HS-5 (cell line): ENCODE measurements at places on chromosomes 3 and 15.
A peak's percentile ranks its signal among the peaks of the same experiment; 100 is the strongest.

DNA sequence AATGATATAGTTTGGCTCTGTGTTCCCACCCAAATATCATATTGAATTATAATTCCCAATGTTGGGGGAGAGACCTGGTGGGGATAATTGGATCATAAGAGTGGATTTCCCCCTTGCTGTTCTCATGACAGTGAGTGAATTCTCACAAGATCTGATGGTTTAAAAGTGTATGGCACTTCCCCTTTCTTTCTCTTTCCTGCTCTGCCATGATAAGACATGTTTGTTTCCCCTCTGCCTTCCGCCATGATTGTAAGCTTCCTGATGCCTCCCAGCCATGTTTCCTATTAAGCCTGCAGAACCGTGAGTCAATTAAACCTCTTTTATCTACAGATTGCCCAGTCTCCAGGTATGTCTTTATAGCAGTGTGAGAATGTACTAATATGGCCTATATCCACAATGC lies 126.7 kb upstream of the GMNC start:
- DNase-seq = no peak

GRCh38 chr3:69774029-69774428 lies 34.8 kb downstream of the MITF start:
- no peak for DNase-seq

DNA sequence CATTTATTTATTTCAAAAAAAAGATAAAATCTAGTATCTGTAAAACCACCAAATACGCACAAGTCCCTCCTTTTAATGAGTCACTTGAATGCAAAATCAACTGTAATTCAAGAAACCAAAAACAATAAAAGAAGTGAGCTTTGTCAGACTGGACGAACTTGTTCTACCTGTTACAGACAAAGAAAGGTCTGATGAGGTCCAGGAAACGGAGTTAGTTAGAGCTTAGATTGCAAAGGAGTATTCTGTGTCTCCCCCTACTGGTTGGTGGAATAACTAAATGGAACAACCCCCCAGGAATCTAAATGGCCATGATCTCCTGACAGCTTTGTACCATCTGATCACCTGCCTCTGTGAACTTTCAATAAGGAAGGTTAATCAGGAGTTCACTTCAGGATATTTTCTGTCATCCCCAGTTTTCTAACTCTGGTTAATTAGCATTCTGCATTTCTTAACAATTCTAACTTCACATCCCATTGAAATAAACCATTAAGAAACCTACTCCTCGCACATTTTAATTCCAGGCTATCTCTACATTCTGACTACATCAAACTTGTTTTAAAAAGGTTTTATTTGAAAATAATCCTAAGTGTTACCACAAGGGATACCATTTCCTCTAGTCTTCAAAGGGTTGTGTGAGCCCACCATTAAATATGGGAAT lies 333.0 kb upstream of the SATB1 start:
- peak; percentile 2 for DNase-seq

DNA sequence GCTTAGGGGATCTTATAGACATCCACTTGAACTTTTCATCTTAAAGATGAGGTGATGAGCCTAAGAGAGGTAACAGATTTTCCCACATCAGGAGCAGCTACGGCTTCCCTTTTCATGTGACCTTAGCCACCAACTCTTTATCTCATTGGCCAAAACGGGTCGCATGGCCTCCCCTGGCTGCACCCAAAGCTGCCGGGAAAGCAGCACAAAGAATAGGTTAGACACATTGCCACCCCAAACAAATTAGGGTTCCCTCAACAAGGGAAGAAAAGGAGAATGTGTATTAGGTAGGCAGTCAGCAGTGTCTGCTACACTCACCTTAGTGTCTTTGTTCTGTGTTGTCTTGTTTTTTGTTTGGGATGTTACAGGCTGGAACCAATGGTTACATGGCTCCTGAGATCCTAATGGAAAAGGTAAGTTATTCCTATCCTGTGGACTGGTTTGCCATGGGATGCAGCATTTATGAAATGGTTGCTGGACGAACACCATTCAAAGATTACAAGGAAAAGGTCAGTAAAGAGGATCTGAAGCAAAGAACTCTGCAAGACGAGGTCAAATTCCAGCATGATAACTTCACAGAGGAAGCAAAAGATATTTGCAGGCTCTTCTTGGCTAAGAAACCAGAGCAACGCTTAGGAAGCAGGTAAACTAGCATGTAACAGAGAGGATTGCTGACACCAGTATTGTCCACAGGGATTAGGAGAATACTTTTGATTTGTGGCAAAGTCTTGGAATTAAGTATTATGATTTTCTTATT lies 44.2 kb downstream of the GRK7 start:
- DNase-seq = no peak

DNA sequence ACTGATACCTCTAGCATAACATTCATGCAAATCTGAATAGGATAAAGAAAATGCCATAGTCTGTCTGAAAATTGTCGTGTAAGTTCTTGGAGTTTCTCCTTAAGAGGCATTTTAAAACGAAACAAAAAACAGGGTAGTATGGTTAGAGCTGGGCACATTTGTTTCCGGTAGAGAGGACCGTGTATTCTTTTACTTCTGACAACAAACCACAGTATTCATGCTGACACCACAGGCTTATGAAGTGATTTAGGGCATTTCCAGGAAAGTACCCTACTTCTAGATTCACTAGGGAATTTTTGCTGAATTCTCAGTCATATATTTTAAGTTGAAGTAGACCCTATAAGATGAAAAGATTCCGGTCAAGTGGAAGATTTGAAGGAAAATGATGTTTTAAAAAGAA lies 541.3 kb downstream of the UNC13C start:
- DNase-seq = no peak

DNA sequence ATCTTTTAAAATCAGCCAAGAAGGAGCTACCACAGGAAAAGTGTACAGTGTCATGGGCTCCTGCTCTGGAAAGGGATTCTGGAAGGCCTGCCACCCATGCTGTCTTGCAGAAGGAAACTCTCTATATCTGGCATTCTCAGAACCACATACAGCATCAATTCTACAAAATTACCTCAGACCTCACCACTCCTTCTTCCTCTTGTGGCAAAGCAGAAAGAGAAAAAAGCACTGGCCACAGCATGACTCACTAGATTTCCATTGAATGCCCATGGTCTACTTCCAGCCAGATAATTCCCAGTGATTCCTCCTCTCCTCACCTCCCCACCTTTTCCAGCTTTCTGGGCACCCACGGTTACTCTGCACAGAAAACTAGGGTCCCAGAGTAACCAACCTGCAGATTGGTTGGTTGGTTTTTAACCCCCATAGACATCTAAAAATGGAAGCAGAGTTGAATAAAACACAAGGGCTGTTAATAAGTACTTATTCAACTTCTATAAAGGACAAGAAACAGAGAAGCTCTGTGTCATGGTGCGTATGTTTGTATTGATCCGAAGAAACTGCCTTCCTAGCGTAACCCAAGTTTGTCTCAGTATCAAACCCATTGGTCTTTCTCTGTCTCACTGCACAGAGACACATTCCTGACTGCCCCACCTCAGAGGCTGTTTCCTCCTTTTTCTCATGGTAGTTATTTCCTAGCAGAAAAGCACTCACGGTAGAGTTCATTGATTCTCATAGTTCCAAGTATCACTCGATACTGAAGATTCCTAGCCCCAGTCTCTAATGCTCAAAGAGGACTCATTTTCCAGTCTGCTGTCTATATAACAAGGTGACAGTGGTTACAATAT lies 67.7 kb downstream of the LDHAL6B start:
- no peak for DNase-seq

DNA sequence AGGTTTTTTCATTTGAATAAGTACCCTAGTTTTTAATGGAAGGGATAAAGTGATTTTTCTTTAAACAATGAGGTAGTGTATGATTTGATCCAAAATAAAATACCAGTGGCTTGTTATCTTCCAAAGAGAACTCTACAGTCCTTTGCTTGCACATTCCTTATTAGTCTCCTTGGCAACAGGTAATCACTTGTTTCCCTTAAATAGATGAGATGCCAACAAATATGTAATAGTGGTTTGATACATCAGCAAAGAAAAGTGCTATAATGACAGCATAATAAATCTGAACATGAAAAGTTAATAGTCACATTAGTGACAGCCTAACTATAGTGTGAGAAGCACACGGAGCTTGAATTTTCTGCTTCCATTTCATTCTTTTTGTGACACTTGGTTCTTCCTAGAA lies 360.2 kb downstream of the ZNF385D start:
- no peak for DNase-seq

- no peak for DNase-seq
Measured at GRCh38 chr3:143605233-143605950, 242.9 kb downstream of the SLC9A9 start.

DNA sequence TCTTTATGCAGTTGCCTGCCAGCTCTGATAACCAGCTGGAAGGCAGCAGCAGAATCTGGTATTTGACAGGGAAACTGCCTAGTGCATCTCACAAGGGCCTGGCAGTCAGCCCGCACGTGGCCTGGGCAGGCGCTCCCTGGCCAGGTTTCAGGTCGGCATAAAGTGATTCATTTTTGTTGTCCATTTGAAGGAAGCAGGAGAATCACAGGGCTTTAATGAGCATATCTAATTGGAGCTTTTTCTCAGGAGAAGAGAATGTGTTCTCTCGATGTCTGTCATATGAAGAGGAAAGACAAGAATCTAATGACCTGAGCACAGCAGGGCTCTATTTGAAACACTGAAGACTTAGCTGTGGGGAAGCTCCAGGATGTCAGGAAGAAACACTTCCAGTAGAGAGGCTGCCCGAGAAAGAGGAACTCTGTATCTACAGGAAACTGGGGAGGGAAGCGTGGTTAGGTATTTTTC lies 98.8 kb upstream of the MB21D2 start:
- no peak for DNase-seq

- DNase-seq = no peak
Measured at GRCh38 chr15:74502301-74502700, 38.7 kb upstream of the ARID3B start.

DNA sequence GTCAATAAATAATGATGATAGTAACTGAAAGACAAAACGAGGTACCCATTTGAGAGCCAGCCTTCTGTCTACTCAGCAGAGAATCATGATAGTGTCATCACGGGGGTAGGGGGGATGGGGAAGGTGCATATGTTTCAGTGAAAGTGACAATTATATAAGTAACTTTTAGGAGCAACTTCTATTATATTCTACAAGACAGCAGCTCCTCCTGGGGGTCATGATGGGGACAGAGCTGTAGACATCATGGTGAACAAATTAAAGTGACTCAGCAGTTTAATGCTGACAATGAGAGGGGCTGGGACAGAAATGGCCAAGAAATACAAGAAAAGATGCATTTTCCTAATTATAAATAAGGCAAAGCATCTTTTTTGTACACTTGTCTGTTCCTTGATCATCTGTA lies 11.8 kb downstream of the CAPN3 start:
- DNase-seq = no peak

DNA sequence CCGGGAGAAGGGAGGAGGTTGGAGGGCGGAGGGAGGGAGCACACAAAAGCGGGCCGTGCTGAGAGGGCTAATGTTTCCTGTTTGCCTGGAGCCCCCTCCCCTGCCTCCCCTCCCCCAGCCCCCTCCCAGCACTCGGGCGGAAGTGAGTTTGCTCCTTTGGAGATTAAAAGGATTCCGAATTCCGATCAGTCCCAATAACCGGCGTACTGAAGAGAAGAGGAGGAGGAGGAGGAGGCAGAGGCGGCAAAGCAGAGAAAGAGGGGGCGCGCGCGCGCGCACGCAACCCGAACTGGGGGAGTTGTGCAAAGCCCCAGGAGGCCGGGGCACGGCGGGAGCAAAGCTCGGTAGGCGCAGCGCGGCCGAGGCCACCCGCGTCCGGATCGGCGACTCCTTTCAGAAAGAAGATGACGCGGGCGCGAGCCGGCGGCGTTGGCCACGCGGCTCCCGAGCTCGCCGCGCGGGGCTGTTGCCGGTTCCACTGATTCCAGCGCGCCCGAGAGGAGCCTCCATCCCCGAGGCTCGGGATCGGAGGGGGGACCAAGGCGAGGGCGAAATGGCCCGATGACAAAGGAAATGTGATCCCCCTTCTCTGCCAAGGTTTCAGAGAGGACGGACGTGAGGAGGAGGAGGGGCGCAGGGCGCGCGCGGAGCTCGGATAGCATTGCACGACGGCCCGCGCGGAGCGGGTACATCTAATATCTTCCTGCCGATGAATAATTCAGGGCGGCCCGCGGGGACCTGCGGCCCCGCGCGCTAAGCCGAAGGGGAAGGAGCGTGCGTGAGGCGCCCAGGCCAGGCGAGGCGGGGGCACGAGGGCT lies 1.1 kb upstream of the TRIM71 start:
- DNase-seq = peak; percentile 3

GRCh38 chr15:91871837-91872236 lies 18.3 kb downstream of the SLCO3A1 start:
- DNase-seq = no peak

- DNase-seq = no peak
Measured at GRCh38 chr3:31614162-31614921, 81.6 kb downstream of the STT3B start.

GRCh38 chr3:127483902-127484591 lies 106.5 kb downstream of the TPRA1 start:
- no peak for DNase-seq

GRCh38 chr15:74053517-74053916 lies 28.8 kb downstream of the GOLGA6A start:
- no peak for DNase-seq

- DNase-seq = no peak
Measured at GRCh38 chr3:8324747-8325146, 176.9 kb upstream of the LMCD1 start.

GRCh38 chr3:188764609-188765008 lies 407.2 kb upstream of the TPRG1 start:
- DNase-seq = no peak

DNA sequence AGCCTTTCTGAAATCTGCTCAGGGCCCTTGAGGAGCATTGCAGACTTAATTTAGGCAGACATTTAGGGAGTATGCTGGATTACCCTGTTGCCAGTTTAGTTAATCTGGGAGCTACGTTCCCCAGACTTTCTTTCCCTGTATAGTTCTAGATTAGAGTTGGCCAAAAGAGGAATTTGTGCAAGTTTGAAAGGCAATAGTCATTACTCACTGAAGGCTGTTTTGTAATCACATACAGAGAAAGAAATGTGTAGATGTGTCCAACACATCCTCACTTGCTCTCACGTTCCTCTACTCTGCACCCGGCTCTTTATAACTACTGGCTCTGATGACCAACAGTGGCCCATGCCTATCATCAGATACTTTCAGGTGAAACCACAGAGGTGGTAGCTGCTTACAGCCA lies 24.2 kb downstream of the MASP1 start:
- DNase-seq = no peak

DNA sequence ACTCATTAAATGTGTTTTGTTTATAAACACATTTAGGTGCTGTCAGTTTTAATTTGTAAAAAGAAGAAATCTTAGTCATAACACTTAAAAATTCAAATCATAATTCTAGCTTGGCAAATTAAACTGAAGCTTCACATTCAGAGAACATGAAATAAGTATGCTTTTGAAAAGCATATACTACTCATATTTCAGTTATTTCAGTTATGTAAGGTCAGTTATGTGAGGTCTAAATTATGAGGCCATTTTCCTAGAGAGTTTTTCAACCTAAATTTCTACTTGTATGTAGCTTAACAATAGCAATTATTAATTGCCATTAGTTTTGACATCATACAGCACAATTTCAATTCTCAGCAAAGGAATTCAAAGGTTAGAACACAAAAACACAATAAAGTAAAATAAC lies 465.0 kb downstream of the PLOD2 start:
- no peak for DNase-seq
